Right renal pelvis (tissue), 4 donors: ENCODE measurements at places on chromosomes 1 and 21.

DNA sequence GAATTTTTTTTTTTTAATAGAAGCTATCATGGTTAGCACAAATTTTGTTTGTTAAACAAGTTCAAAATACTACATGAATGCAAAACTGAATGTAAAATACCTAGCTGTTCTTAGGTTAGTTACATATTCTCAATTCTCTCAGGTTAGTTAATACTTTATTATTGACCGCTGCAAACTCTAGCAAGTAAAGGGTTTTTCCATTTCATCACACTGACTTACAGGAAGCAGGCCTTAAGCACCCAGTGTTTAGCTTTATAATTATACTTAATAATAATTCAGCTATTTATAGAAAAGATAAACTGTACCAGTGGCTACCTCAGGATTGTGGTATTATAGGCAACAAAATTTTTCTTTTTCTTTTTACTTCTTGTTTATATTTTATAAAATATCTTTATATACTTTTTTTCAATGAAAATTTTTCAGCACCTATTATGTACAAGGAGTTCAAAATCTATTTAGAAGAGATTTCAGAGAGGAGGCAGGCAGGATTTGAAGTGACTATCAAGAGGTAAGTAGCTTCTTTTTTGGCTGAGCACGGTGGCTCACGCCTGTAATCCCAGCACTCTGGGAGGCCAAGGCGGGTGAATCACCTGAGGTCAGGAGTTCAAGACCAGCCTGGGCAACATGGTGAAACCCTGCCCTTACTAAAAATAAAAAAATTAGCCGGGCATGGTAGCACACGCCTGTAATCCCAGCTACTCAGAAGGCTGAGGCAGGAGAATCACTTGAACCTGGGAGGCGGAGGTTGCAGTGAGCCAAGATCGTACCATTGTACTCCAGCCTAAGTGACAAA, 17.9 kb downstream of the PLPP3 start:
- DNase-seq = no peak

DNA sequence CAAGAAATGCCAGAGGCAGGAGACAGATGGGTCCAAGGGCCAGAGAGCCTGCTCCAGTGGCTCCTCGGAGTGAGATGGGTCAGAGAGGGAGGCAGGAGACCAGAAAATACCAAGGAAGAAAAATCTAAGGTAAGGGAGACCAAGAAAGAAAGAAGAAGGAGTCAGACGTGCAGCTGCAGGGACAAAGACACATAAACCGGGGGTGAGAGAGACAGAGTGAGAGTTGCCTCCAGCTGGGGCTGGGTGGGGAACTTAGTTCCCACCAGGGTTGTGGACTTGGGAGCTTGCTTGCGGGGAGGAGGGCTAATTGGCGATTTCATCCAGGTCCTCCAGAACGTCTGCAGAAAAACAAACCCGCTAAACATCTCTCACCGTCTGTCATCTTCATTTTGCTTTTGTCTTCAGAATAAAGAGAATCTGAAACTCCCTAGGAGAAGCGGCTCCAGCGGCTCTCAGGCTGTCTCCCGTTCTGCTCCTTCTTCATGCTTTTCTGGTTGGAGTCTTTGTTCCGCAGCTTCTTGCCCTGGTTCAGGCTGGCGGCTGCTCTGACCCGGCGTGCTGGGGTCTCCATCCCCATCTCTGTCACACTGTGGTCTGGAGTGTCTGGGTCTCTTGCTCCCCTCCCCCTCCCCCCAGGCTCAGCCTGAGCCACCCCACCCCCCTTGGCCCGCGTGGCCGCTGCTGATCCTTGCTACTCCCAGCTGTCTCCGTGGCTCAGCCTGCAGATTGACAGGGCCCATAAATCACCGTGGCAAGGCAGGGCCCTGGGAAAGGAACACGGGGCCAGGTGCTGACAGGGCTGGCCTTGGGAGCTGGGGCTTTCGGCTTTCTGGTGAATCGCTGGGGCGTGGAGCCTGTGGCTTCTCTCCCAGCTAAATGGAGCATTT, 66.6 kb downstream of the UBIAD1 start:
- DNase-seq = no peak

DNA sequence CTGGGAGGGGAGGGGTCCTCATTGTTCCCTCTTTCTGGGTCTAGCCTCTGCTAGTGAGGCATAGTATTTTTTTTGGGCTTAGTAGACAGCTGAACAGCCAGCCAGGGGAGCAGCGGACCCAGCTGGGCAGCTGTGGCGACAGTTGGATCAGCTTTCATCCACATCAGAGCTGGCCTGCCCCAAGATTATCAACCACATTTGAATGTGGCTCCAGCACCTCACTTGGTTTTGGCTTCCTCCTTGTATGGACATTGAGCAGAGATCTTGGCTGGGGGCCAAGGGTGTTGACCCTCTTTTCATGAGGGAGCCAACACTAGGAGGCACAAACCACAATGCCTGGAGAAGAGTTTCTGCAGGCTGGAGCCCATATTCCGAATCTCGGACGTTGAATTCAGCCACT, 25.0 kb downstream of the WNT4 start:
- DNase-seq = no peak

GRCh38 chr1:236282425-236282716, 613 bp upstream of the ERO1B start:
- DNase-seq = no peak

DNA sequence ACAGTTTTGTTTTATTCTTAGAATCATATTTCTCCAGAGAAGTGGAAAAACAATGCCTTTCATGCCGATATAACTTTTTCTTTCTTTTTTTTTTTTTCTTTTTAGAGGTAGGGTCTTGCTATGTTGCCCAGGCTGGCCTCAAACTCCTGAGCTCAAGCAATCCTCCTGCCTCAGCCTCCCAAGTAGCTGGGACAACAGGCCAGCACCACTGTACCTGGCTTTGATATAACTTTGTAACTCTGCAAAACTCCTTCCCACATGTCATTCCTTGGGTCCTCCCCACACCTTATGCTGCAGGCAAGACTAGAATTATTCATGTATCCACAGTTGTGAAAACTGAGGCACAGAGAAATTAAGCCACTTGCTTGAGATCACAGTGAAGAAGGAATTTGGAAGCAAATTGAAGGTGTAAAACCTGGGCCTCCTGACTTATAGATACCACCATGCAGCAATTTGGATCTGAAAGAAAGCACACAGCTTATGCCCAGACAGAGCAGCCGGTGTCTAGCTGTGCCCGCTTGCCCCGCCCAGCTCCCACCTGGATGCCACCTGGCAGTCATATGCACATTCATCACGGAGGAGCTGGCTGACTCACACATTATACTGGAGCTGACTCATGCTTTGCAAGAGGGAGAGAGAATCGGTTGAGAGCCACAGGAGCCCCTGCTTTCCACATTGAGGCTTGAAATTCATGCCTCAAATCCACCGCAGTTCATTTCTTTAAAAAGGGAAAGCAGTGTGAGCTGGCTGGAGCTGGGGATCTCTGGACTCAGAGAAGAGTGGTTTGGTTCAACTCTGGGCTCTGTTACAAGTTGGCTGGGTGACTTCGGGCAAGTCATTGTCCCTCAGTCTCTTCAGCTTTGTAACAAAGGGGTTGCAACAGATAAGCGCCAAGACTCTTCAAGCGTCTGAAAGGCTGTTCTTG, 8.3 kb upstream of the SLC2A1 start:
- DNase-seq = no peak
